ENCODE measurements at places on chromosomes 4 and X.

GRCh38 chr4:24063731-24064130, 173.9 kb upstream of the PPARGC1A start:
- no peak for DNase-seq

GRCh38 chrX:133916984-133917722, 68.2 kb downstream of the GPC3 start:
- DNase-seq = no peak

DNA sequence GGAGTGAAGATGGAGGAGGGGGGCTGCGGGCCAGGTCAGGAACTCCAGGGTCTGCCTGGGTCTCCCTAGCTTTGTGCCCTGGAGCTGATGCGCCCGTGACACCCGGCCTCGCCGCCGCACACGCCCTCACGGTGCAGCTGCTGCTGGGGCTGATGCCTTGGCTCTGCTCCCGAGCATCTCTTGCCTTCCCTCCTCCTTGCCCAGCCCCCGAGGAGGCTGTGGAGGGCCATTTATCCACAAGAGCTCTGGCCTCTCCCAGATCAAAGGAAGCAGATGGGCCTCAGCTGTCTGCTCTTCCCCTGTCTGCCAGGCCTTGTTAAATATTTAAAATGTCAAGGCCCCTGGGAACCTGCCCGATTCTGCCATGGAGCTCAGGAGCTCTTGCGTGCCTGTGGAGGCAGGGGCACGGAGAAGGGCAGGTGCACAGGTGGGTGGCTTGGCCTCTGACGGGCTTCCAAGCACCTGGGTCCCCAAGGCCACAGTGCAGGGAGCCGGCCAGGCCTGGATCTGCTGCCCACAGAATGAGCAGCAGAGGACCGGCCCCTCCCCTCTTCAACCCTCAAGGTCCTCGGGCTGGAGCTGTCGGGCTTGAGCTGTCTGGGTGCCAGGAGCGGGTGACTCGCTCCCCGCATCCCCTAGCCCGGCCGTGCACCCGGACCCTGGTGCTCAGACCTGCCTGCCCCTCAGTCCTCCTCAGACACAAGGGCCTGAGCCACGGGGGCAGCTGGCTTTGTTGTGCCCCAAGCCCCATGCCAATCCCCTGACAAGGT, 20.3 kb downstream of the ATP2B3 start:
- DNase-seq = no peak

DNA sequence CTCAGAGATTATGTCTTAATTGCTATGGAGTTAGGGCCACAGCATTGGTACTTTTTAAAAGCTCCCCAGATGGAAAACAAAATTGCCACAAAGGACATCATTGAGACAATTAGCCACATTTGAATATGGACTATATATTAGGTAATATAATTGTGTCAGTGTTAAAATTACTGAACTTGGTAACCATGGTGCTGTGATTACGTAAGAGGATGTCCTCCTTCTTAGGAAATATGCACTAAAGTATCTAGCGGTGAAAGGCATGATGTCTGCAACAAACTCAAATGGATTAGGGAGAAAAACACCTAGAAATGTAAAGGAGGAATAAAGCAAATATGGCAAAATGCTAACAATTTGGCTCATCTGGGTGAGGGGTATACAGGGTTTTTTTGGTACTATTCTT, 89.9 kb upstream of the PAK3 start:
- DNase-seq = no peak

DNA sequence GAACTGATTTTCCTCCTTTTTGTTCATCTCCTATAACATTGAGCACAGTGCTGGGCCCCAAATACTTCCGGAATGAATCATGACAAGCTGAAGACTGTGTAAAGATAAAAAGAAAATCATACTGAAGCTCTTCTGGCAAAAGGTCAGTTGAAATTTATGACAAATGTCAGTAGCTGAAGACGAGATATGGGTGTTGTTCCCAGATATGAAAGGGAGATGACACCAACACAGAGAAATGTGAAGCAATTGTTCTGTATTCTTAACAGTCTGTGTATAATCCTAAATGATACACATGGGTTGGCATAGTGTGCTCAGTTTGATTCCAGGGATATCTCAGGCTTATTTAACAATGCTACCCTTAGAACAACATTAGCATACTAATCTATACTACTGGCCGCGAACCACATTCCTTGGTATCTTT, 170.5 kb upstream of the PITX2 start:
- DNase-seq = no peak

DNA sequence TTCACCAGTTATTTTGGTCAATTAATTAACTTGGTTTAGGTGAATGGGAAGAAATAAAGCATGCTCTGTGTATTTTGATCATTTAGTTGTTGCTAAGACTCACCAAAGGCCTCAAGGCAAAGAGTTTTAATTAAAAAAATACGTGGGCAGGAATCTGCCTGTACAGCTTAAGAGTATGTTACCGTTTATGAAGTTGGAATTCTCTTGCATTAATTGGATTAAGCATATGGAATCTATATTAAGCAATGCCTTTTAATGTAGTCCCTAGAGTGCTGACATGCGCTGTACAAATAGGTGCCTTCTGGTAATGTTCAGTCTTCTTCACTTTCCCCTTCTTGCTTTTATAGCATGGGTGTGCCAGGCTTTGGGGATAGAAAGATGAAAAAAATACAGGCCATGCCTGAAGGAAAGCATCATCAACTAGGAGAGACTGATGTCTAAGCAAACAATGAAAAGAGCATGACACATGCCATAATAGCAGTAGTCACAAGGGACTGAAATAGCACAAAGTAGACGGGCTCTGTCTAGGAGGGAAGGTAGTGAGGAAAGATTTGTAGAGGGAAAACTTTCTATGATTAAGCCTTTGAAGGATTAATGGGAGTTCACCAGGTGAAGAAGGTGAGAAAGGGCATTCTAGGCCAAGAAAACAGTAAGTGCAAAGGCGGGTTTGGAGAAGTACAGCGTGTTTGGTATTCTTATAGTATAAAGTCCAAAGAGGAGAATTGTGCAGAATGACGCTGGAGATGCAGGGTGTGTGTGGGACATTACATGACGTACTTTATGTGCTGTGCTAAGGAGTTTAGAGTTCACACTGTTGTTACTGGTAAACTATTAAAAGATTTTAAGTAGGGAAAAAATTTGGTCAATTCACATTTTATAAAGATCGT, 226.1 kb upstream of the ANXA3 start:
- DNase-seq = no peak

- no peak for DNase-seq
These were observed 148.8 kb downstream of the INPP4B start for GRCh38 chr4:142697320-142697719.

- DNase-seq = peak; percentile 41
These were observed 58.9 kb downstream of the PLAC1 start for GRCh38 chrX:134599184-134599914.

DNA sequence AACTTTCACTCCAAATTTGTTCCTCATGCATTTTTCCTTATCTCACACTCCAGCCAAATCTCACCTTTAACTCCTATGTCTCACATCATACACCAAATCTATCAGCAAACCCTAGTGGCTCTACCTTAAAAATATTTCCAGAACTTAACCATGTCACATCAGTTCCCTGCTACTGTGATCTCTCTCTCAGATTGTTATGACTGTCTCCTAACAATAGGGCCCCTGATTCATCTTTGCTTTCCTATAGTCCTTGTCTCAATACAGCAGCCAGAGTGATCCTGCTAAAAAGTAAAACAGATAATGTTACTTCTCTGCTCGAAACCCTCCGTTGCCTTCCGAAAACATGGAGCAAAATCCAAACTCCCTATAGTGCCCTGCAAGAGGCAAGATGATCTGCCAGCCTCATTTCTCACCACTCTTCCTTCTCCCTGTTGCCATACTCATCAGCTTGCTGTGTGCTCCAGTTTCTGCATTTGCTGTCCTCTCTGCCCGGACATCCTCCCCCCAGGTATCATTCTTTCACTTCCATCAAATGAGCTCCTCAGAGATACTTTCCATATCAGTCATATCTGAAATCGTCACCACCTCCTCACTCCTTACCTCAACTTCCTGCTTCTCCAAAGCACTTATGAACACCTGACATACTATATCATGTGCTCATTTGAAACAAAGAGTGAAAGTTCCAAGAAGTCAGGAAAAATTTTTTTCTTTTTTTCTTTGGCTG, 293.4 kb upstream of the NR3C2 start:
- no peak for DNase-seq

DNA sequence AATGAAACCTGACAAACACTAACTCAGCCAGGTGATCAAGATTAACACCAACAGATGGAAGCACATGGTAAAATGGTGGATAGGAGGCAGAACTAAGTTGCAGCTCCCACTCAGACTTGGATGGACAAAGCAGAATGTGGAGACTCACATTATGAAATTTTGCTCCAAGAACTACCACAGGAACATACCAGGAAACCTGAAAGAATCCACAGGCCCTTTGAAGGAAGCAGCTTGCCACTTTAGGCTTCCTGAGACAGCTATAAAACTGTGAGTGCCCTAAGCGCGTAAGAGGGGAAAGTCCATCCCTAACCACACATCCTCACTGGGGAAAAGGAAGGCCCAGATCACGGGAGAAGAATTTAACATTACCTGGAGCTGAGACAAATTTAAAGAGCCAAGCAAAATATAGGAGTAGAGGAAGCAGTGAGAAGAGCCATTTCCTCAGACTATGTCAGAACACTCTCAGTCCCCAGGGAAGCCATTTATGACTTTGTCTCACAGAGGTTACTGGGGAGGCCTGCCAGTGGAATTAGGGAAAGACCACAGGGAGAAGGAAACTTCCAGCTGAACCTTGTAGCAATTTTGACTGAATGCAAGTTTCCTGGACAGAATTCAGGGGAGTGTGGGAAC, 224.5 kb downstream of the TEX13C start:
- no peak for DNase-seq

GRCh38 chrX:28205126-28205525, 223.9 kb upstream of the DCAF8L1 start:
- DNase-seq = no peak

DNA sequence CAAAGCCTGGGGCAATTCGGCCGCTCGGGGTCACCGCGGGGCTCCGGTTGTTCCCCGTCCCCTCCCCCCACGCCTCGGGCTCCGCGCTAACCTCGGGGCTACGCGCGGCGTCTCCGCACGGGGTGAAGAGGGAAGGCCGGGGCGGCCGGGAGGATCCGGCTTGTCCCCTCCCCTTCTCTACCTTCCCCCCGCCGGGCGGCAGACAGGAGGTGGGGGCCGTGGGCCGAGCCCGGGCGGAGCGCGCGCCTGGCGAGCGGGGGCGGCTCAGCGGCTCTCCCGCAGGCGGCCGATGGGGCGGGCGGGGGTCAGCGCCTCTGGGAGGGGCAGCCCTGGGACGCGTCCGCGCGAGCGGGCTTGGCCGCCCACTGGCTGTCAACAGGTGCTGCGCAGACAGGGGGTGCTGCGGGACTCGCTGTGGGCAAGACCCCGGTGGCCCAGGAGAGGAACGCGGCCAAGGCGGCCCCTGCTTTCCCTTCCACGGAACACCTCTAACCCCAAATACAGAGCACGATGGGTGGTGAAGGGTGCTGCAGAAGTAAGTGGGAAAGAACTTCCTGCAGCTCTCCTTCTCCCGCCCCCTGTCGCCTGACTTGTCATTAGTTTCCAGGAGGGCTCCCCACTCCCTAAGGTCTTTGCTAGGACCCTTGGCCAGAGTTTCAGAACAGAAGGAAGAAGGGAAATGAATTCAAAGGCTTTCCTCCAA, at the start of gene PDGFC:
PDGFC (minus strand) TSS at position 124 of the 703 bp plus-strand sequence. CDS start 896 bp downstream, outside the sequence.
- DNase-seq = no peak

DNA sequence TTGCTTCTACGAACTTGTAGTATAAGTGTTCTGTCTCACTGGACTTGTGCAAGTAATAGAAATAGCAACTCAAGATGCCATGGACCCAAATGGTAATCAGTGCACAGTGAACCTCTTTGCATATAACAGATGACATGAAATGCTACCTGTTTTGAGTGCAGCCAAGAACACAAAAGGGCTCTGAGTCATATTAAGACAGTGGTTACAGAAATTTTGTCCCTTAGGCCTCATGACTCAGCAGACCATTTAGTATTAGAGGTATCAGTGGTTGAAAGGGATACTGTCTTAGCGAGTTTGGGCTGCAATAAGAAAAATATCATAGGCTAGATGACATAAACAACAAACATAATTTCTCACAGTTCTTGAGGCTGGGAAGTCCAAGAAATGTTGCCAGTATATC, 502.9 kb upstream of the PCDH10 start:
- no peak for DNase-seq

DNA sequence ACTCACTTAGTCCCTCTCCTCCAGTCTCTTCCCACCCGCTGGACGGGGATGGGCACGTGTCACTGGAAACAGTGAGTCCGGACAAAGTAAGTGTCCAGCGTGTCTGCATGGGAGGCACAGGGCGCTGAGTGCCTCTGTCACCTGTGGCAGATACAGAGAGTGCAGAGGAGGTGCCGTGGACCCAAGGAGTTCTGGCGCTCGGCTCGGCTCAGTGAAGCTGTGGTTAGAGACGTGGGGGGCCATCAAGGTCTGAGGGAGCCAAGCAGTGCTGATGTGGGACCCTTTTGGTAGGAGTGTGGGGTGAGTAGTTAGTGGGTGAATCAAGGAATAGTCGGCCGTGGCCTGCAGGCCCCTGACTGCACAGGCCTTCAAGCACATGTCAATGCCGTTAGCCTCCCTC, 40.1 kb upstream of the MSANTD1 start:
- DNase-seq = no peak

DNA sequence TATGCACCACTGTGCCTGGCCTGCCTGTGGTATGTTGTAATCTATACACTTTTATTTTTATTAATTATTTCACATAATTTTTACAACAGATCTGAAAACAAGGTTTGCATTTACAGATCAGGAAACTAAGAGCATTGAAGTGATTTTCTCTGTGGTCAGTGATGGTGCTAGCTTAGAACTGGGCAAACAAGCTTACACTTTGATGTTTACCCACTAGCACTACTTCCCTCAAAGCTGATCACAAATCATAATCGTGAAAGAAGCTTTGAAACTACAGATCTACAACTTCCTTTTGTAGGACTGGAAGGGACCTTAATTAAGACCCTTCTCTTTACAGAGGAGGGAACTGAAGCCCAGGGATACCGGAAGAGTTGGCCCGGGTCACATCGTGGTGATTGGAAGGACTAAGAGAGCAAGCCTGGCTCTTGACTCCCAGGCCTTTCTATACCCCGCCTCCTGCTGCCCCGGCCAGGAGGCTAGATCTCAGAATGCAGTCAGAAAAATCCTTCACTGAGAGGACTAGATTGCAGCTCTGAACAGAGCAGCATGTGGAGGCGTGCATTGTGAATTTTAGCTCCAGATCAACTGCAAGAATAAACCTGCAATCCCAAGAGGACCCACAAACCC, 93.7 kb upstream of the ZNF827 start:
- DNase-seq = no peak

DNA sequence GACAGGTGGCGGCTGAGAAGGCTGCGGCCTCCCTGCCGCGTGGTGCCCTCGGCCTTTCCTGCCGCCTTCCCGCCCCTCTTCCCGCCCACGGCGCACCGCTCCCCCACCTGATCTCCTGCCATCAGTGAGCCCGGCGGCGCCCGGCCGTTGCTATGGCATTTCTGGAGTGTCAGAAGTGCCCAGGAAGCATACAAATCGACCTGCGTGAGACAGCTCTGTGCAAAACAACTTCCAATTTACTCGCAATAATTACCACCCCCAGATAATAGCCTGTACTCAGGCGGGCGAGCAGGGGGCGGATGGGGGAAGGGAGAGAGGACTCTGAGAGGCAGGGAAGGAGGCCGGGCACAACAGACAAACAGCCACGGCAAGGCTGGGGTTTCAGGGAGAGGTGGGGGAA, 16.6 kb upstream of the ERCC6L start:
- no peak for DNase-seq
